ENCODE measurements at places on chromosomes 16 and 17.

GRCh38 chr17:10875984-10876555, 38.2 kb upstream of the PIRT start:
- DNase-seq = peak; percentile 15

- DNase-seq = no peak
These were observed 48.3 kb downstream of the ZFHX3 start for GRCh38 chr16:72999541-73000019.

DNA sequence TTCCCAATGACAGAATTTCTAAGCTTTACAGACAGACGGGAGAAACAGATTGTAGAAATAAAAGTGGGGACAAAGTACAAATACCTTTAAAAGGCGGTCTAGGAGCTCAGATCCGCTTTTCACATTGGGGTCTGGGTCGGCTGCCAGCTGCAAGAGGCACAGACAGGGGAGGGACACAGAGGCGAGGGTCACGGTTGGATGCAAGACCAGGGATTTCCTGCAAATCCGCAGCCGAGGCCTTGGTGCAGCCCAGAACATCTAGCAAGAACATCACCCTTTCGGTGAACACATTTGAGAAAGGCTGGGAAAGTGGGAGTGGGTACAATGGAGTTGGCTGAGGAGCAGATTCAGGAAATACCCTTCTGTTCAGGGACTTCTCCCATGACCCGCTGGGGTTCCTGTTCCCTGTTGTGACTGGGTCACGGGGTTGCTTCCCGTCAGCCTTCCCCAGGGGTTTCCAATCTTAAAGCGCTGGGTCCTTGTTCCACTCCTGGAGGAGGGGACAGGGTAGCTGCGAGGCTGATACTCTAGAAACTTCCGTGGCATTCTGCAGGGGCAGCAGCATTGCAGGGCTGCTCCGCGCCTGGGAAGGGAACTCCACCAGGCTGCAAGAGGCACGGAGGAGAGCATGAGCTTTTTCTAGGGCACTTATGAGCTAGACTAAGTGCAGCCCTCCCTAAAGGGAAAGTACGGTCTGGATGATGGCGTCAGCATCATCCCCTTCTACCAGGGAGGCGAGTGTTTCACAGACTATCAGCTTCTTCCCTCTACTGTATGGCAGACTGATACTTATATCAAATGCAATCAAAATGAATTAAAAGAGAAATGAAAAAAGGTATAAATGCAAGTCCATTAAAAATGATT, 16.0 kb downstream of the VAC14 start:
- no peak for DNase-seq

GRCh38 chr16:456891-457483, 31.5 kb downstream of the RAB11FIP3 start:
- DNase-seq = peak; percentile 21

- DNase-seq = no peak
These were observed 9.0 kb downstream of the TTYH2 start for GRCh38 chr17:74222399-74222798.

DNA sequence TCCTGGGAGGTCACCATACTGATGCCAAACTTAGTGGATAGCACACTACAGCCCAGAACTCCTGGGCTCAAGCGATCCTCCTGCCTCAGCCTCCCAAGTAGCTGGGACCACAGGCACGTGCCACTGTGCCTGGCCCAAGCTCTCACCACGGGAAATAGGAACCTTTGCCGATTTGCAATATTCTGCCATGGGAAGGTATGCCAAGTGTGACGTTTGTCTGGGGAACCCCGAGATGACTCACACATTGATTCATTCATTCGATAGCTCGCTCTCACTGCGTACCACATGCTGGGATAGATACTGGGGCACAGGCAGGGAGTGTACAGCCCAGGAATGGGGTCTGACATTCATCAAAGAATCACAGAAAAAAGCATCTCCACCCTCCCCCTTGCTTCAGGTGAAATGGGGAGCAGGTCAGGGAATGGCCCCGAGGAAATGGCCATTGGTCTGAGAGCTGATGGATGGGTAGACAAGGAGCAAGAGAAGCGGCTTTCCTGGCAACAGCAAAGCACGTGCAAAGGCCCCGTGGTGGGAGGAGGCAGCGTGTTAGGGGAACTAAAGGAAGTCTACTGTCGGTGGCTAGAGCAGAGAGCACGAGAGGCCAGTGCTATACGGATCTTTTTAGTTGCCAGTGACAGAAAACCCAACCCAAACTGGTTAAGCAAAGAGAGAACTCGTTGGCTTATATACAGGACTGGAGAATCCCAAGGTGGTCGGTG, 44.1 kb downstream of the DNAH17 start:
- DNase-seq = peak; percentile 45

- DNase-seq = no peak
These were observed 2032.8 kb downstream of the TP53TG3F start for GRCh38 chr16:35492225-35492624.

- DNase-seq = no peak
These were observed 83.9 kb downstream of the NT5M start for GRCh38 chr17:17387017-17387497.

- DNase-seq = peak; percentile 87
These were observed 1.0 kb upstream of the RHOT1 start for GRCh38 chr17:32141258-32141657.

DNA sequence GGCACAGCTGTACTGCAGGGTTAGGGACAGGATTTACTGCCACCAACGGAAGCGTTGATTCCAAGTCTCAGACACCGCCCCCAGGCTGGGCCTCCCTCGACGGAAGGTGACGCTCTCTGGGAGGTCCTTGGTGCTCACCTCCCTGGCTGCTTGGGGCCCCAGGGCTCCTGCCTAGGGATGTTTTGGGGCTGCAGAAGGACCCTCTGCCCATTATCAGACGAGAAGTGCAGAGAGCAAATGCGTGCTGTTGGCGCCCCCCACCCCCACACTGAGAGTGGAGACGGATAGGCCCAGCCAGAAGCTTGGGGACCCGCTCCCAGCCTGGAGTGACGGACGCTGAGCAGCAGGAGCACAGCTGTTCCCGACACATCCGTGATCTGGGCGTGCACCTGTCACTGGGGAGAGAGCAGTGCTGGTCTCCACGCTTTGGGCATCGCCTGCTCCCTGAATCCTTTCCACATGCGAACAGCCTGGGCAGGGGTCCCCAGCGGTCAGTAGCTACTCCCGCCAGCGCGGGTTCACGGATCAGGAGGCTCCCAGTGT, 5.1 kb upstream of the SOX8 start:
- no peak for DNase-seq

DNA sequence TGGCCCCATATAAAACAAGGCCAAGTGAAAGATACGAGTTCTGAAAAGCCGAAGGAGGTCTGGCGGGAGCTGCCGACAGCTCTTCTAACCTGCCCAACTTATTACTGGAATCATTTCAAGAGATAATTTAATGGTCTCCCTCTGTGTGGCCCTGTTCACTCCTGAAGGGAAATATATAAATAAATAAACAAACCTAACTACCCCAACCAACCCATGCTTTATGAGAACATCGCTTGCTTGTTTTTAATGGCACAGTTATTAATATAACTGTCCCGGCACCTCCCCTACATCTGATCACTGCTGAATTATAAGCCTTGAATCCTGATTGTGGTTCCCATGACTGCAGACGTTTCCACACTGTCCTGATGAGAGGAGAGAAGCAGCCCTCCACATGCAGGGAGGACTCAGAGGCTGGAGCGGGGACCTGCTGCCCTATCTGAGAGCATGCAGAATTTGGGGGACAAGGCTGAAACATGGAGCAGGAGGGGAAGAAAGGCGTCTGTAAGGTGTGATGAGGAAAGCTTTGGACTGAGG, 22.2 kb downstream of the CDK5RAP3 start:
- DNase-seq = no peak

- DNase-seq = no peak
These were observed 65.4 kb downstream of the WWP2 start for GRCh38 chr16:69827524-69827923.

GRCh38 chr16:46857368-46857945, 26.5 kb upstream of the C16orf87 start:
- peak; percentile 66 for DNase-seq

GRCh38 chr17:81300586-81301155, 5.6 kb upstream of the SLC38A10 start:
- DNase-seq = no peak
